Fibroblast of skin of scalp (primary cell): ENCODE measurements at places on chromosomes 1 and 21.

GRCh38 chr1:55131801-55132200 lies 83.4 kb downstream of the USP24 start:
- peak; percentile 54 for DNase-seq

- DNase-seq: no peak
Observed at GRCh38 chr21:46666941-46667740, 31.7 kb downstream of the PRMT2 start.

DNA sequence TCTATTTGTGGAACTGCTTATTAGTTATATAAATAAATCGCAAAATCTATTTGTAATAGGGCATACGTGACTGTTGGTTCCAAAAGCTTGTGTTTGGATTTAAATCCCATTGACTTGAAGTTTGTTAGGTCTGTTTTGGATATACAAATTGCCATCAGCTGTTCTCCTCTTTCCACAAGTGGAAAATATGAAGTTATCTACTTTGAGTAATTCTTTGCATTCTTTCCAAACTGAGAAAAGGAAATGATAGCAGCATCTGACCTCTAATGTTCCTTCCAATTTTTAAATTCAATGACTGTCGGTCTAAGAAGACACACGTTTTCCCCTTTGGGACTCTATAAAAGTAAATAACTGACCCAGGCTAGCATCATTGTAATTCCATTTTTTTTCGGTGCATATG lies 165.7 kb upstream of the SGIP1 start:
- peak; percentile 42 for DNase-seq

DNA sequence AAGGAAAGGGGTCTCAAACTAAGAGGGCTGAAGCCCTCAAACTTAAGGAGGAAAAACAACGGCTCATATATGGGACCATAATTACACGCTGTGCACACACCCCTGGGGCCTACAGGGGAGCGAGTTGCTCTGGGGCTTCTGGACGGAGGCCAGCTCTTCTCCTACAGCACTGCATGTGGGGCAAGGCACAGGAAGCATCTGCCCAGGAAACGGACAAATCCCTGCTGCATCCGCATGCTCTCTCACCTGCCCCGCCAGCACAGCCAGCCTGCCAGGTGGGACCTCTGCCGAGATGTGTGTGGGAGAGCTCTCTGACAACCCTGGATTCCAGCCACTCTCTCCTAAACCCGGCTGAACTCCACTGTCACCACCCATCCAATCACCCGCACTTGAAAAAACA lies 54.1 kb downstream of the MRPL37 start:
- DNase-seq: peak; percentile 60

DNA sequence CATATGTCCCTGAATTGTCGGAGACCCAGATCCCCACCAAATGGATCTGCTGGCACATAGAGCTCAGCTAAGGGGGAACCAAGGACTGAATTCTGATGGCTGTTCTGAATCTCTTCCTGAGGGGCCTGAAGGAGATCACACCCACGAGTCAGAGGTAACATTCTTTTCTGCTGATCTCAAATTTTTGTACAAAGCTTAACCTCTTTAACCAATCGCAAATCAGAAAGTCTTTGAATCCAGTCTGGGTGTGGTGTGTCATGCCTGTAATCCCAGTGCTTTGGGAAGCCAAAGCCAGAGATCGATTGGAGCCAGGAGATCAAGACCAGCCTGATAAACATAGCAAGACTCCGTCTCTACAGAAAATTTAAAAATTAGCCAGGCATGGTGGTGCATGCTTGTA lies 62.8 kb upstream of the PRRC2C start:
- DNase-seq: peak; percentile 40

GRCh38 chr1:42713293-42713692 lies 26.7 kb downstream of the CLDN19 start:
- DNase-seq: no peak

DNA sequence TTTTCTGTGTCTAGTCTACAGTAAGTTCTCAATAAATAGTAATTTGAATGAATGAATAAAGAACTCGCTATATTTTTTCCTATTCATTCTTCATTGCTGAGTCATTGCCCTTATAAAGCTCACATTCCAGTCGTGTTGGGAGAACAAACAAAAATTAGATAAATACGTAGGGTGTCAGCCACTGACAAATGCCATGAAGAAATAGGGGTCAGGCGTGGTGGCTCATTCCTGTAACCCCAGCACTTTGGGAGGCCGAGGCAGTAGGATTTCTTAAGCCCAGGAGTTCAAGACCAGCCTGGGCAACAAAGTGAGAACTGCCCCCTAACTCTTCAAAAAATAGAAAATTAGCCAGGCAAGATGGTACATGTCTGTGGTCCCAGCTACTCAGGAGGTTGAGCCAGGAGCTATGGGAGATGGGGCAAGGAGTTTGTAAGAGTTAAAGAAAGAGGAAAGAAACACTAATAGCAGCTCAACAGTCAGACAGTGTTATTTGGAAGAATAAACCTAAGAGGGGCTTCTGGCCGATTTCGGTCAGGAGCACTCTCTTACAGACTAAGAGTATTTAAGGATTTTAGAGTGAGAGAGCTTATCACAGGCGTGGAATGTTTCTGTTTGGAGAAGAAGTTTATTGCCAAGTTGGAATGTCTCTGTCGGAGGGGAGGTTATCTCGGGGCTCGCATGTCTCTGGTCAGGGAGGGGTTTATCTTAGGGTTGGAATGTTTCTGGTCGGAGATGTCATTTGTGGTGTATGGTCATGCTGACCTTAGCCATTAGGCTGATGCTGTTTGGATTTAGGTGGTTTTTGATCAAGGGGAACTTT lies 1.8 kb upstream of the CHML start:
- peak; percentile 75 for DNase-seq

DNA sequence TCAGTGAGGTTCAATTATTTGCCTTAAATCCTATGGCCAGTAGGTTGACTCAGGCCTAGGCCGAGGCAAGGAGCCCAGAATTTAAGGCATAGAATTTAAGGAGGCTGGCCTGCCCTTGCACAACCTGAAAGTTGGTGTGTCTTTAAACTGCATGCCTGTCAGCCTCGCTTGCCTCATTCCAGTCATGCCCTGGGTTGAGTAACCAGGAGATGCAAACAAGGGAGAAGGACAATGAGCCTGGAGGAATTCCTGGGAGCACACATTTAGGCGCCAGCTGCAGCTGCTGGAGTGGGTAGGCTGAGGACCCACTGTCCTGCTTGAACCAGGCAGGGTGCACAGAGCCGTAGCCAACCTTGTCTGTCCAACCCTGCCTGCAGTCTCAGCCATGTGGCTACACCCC lies 11.7 kb downstream of the CD2 start:
- peak; percentile 15 for DNase-seq
